ENCODE measurements at places on chromosomes 3 and 15.
A peak's percentile ranks its signal among the peaks of the same experiment; 100 is the strongest.

DNA sequence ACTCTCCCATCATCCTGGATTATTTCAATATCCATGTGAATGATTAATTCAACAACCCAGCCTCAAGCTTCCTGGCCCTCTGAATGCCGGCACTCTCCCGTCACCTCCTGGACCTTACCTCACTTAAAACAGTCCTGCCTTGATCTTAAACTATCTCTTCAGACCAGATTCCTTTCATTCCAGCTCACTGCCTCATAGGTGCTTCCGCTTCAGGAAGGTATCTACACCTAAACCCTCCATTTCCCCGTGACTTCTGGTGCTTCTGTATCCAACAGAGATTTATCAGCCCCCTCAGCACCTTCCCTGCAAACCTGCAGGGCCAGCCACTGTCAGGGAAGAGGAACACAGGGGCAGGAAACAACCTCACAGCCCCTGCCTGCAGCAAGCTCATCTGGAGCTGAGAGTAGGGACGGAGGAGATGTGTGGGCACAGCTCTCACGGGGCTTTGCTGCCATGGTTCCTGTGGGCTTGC is 98.9 kb upstream of the TJP1 start:
- no peak for DNase-seq

GRCh38 chr3:8500319-8500988 is 1.2 kb upstream of the LMCD1 start:
- peak; percentile 66 for DNase-seq

DNA sequence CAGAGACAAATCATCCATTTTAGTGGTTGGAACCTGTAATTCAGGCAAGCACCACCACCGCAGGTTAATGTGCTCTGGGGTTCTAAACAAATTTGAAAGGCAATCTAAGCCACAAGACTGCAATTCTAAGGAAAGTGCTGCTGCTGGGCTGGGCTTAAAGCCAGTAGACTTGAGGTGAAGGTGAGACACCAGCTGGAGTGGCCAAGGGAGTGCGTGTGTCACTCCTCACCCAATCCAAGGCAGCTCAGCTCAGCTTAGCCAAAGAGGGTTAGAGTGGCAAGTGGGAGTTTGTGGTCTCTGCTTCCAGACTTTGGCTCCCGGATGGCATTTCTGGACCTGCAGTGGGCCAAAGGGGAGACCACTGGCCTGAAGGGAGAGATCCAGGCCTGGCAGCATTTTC is 1655.6 kb downstream of the SI start:
- DNase-seq, result no peak

- DNase-seq, result no peak
Measured at GRCh38 chr3:177333533-177334520, 136.5 kb upstream of the TBL1XR1 start.

DNA sequence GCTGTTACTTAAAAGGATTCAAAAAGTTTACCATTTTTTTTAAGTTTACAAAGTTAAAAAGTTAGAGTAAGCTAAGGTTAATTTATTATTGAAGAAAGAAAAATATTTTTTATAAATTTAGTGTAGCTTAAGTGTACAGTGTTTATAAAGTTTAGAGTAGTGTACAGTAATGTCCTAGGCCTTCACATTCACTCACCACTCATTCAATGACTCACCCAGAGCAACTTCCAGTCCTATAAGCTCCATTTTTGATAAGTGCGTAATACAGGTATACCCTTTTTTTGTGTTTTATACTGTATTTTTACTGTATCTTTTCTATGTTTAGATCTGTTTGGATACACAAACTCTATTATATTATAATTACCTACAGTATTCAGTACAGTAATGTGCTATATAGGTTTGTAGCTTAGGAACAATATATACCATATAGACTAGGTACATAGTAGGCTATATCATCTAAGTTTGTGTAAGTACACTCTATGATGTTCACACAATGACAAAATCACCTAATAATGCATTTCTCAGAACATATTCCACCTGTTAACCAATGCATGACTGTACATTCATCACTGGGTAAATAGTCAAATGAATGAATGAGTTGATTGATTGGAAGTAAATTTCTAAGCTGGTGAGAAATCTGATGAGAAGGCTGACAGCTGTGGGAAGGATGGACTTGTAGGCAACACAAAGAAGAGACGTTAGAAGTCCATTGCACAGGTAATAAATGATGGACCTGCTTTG is 95.2 kb upstream of the CDIN1 start:
- peak; percentile 37 for DNase-seq

GRCh38 chr15:48318131-48318530 is 13.1 kb upstream of the DUT start:
- DNase-seq, result no peak

DNA sequence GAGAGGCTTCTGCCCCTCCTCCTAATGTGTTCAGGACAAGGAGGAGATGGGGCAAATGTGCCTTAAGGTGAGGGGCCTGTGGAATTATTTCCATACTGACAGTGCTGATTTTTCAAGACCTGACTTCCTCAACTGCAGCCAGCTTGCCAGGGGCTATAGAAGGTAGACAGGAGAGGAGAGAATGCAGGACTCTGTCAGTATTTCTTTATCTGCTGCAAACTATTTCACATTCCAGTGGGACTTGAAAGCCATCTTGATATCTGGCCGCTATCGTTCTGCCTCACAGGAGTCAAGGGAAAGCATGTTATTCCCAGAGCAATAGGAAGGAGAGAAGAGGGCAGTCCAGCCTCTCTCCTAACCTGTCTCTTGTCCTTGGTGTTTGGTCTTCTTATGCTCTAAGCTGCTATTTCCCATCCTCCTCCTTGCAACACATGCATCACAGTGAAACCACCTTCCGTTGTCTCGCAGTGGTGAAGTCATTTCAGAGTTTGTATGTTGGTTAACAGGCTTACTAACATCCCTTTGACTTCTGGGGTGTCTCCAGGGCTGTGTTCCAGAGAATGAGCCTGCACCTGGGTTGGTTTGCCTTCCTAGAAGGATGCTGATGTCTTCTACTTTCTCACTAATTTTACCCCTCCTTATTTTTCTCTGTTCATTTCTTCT is 95.1 kb upstream of the MRPS22 start:
- DNase-seq, result no peak

GRCh38 chr3:102269406-102269805 is 165.4 kb upstream of the ZPLD1 start:
- DNase-seq, result no peak

- DNase-seq, result peak; percentile 91
Measured at GRCh38 chr15:79673416-79674123, 223.2 kb downstream of the MTHFS start.

- DNase-seq, result no peak
Measured at GRCh38 chr3:2535206-2535605, 436.5 kb downstream of the CNTN4 start.

GRCh38 chr3:48194446-48195071 is 6.3 kb upstream of the CDC25A start:
- DNase-seq, result peak; percentile 60

DNA sequence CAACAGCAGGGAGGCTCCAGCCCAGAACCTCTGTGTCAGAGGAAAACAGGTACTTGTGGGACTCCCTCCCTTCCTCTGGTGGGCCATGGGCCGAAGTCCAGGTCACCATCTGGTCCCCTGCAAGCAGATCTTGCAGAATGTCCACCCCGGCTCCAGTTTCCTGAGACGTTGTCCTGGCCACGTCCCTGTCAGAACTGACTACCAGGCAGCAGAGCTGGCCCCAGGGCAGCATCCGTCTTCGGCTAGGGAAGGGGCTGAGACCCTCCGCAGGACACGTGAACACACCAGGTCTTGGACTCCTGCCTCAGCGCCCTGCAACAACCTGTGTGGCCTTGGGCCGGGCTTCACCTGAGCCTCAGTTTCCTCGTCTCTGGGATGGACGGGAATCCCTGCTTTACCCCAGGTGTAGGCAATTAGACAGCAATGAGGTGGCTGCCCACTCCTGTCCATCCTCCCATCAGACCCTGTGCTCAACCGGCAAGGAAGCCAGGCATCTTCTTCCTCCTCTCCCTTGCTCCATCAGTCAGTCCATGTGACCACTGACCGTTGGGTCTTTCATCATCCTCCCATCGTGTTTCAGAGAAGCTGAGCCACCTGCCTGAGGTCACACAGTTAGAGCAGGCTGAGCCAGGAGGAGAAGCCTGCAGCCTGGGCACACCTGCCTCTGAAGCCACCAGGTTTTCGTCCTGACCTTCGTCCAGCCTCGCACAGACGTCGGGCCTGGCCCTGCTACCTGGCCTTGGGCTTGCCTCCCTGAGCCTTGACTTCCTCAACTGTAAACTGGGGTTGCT is 8.9 kb upstream of the PRKCD start:
- DNase-seq, result no peak

GRCh38 chr3:53754325-53754724 is 91.9 kb downstream of the CHDH start:
- no peak for DNase-seq

GRCh38 chr15:74144153-74144775 is 13.9 kb downstream of the ISLR2 start:
- DNase-seq, result no peak

DNA sequence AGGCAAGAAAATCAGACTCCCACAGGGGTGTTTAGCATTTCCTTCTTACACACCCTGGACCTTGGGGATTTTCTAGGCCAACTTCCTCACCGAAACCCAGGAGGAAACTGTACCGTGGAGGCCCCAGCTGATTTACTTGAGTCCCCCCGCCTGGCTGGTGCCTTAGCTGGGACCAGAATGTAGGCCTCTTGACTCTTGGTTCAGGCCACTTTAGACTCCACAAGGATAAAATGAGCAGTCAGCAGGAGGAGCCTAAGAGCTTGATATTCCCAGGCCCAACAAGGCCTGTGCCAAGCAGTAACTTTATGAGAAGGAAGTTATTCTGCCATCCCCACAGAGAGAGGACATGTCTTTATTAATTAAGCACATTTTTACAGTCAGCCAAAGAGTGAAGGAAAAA is 4.6 kb upstream of the APBA2 start:
- no peak for DNase-seq

- no peak for DNase-seq
Measured at GRCh38 chr3:25502233-25502632, 74.2 kb downstream of the RARB start.

DNA sequence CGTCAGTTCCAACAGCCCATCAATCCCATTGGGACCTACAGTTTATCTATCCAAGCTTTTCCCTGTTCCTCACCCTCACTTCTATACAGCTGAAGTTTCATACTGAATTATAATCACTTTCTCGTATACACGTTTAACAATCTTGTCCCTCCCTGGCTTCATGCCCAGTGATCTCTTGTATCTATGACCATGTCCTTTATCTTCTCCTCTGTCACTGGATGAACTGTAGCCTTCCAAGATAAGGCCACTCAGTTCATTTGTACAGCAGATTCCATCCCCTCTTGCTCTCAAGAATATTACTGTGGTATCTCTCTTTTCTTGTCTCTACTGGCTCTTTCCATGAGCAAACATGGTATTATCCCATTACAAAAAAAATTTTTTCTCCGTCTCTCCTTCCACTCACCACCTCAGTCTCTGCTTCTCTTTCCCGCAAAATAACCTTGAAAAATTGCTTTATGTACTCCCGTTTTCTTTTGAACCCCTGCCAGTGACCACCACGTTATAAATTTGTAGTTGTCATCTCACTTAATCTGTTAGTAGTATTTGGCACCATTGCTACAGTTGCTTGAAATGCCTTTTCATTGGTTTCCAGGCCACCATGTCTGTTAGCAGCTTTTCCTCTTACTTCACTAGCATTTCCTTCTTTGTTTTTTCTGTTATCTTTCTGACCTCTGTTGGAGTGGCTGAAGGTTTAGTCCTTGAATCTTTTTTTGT is 9.4 kb downstream of the CTNNB1 start:
- peak; percentile 78 for DNase-seq

DNA sequence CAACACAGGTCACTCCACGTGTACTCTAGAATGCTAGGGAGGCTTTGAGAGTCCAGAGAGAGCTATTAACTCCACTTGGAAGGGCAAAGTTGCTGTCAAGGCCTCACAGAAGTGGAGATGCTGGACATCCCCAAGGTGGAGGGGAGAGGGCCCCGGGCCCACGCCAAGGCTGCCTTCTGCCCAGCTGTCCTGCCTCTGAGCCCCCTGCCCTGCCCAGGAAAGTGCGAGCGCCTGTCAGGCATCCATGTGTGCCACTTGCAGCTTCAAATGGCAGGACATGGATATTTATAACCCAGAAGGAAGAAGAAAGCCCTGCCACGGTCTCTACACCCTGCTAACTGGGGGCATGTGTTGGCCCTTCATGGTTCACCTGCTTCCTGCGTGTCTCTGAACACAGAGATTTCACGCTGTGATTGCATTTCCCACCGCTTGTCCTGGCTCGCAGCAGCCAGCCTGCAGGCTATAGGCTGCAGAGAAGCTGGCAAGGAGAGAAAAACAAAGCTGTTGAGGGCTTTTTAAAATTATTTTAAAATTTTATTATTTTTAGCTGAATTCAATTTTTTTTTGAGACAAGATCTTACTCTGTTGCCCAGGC is 17.0 kb downstream of the ANKDD1A start:
- no peak for DNase-seq

DNA sequence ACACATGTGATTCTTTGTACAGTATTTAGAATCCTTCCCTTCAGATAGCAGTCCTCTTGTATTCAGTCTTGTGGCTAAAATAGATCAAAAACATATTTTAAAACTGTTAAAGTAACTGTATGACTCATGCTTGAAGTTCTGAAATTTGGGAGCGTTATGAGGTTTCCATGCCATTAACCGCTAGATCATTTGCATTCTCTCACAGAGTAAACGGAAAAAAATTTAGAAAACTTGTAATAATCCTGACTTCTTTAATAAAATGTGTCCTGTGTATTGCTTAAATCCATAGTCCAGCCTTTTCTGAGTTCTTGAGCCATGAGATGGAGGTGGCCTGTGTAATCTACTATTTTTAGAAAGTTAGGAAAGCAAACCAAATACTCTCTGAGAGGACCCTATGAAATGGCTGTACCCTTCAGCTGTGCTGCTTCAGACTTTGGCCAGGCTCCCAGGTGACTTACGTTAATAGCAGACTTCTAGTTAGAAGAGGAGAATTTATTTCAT is 33.8 kb downstream of the MBNL1 start:
- DNase-seq, result peak; percentile 96

GRCh38 chr3:63995086-63995485 is 28.2 kb downstream of the PSMD6 start:
- DNase-seq, result no peak

- DNase-seq, result no peak
Measured at GRCh38 chr15:41780266-41780665, 6.0 kb downstream of the MAPKBP1 start.

DNA sequence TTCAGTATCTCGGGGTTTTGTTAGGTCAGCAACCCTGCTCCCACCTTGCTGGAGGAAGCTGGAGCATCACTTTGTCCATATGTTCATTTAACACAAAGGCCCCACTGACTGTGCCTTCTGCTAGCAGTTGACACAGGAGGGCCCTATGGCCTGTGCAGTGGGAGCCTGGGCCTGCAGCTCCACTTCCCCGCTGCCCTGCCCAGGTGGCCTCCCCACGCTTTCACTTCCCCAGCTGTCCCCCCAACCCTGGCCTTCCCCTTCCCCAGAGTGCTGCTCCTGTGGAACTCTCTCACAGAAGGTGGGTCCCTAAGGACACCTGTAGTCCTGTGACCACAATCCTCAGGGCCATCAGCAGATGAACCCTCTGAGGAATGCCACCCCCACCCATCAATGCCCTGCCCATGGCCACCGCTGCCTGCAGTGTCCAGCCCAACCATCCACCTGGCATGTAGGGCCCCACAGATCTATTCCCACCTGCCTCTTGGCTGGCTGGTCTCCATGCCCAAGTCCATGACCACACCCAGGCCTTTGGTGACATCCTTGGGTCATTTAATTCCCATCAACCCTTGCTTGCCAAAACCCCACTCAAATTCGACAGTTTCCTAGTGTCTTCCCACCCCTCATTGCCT is 13.5 kb downstream of the TBC1D21 start:
- no peak for DNase-seq

GRCh38 chr15:63978511-63979261 is 67.6 kb downstream of the DAPK2 start:
- no peak for DNase-seq

- no peak for DNase-seq
Measured at GRCh38 chr3:196812853-196813252, 54.9 kb upstream of the SENP5 start.

- DNase-seq, result no peak
Measured at GRCh38 chr15:99998661-99999101, 265.4 kb upstream of the LYSMD4 start.

Measured in fibroblast of upper back skin (primary cell).